ENCODE measurements at places on chromosomes 6 and 20. TPM values are rescaled to one million over a fixed set of nuclear protein-coding genes. Genes with fewer than 3 reads are reported as not detected.

ANKRD6 gene
- 4.0 TPM for total RNA-seq

GRCh38 chr6:84172574-84172973, 54.9 kb downstream of the CEP162 start:
- DNase-seq: no peak

GRCh38 chr6:111990214-111990613, 63.7 kb upstream of the CCN6 start:
- DNase-seq: no peak

DNA sequence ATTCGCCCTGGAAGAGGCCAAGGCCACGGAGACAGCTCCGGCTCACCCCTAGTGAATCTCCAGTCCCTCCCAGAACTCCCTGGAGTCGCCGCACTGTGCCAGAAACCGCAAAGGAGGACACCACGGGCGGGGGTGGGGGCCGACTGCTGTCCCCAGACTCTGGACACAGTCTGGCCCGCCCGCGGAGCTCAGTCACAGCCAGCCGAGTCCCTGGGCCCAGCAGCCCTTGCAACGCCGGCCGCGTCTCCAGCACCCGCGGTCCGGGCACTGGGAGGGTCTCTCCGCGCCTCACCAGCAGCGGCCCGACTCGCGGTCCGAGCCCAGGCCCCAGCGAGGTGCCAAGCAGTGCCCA, 518 bp downstream of the PEX6 start:
- peak; percentile 76 for DNase-seq

GRCh38 chr6:27209196-27209595, 38.3 kb upstream of the PRSS16 start:
- DNase-seq: no peak

DNA sequence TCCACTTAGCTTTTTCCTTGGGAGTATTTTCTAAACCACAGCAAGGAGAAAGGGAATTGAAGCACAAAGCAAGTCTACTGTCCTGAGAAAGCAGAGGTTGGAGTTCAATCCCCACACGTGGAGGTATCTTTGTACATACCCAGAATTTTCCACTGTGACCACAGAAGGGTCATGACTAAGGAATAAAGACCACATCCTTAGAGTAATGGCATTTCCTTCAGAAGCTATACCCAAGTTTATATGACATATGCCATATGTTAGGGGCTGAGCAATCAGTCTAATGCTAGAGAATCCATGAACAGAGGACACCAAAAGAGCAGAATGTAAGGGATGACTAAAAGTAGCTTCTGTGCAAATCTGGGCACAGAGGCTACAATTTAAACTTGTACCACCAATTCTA, 46.4 kb downstream of the ATG5 start:
- DNase-seq: no peak

DNA sequence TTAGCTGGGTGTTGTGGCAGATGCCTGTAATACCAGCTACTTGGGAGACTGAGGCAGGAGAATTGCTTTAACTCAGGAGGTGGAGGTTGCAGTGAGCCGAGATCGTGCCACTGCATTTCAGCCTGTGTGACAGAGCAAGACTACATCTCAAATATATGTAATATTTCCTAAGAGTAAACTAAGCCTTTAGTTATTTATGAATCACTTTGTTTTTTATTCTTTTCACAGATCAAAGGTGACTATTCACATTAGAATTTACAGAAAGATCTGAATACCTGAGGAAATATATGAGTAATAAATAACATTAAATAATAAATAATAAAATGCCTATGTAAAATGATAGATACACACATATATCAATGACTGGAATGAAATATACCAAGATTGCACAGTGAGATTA, 630.8 kb upstream of the IMPG1 start:
- DNase-seq: no peak

DNA sequence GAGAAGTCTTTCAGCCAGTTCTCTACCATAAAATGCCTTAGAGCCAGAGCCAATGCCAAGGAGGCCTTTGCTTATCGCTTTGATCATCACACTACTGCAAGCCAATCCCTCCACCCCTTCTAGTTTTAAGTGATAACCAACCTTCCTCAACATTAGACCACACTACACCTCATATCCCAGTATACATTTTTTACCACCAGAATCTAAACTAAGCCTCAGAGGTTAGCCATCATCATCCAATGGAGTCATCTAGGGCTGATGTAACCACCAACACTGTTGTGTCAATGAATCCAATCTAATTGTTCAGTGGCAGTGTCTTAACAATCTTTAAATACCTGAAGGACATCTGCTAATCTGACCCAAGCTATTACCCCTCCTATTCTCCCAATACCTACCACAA, 6.4 kb downstream of the ZUP1 start:
- DNase-seq: no peak

GRCh38 chr6:113857556-113858479, 673 bp downstream of the MARCKS start:
- peak; percentile 62 for DNase-seq
